ENCODE measurements at places on chromosomes 2 and 18.
A peak's percentile ranks its signal among the peaks of the same experiment; 100 is the strongest.

DNA sequence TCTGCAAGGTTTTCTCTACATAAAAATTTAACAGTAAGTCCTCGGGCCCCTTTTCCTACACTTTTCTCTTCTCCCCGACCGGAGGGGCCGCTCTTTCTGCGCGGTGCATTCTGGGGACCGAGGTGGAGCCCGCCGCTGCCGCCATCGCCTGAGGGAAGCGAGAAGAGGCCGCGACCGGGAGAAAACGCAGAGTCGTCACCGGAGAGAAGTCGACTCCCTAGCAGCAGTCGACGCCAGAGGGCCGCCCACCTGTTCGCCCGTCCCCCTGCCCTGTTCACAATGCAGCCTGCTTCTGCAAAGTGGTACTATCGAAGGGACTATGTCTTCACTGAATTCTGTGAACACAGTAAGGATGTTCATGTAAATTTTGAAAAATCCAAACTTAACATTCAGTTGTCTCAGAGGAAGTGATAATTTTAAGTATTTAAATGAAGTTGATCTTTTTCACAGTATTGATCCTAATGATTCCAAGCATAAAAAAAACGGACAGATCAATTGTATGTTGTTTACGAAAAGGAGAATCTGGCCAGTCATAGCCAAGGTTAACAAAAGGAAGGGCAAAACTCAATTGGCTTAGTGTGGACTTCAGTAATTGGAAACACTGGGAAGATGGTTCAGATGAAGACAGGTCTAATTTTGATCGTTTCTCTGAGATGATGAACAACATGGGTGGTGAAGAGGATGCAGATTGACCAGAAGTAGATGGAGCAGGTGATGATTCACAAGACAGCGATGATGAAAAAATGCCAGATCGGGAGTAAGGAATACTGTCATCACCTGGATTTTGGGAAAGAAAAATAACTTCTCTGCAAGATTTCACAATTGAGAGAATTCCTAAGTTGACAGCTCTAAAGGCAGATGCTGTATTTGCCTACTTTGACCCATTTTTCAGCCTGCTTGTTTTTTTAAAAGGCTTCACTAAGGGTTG lies 55.8 kb downstream of the ASXL2 start:
- peak; percentile 27 for DNase-seq

DNA sequence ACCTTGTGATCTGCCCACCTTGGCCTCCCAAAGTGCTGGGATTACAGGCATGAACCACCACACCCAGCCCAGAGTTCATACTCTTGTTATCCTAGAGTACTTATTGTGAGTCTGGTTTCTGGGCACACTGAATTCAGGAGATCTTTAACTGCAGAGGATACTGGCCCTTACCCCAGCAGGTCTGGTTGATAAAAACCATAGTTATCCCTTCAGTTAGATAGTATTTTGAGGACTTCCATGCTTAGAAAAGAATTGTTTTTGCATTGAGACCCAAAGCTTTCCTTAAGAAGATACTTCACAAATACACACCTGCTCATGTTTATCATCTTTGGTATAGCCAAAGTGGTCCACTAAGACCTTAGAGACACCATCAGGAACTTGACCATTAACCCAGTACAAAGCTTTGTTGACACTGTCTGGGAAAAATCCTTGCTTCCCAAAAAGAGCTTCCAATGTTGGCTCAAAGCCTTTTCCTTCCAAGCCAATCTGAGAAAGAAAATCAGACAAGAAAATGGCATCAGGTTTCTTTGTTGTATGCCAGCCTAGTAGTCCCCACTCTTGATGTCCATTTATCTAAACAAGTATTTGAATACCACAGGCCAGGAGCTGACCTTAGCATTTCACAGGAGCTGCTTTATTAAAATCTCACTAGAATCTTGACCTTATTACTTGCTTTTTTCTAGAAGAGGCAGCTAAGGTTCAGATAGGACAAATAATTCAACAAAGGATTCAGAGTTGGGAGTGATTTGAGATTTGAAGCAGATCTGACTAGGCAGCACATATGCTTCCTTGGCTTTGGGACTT lies 17.2 kb downstream of the APOB start:
- no peak for DNase-seq

DNA sequence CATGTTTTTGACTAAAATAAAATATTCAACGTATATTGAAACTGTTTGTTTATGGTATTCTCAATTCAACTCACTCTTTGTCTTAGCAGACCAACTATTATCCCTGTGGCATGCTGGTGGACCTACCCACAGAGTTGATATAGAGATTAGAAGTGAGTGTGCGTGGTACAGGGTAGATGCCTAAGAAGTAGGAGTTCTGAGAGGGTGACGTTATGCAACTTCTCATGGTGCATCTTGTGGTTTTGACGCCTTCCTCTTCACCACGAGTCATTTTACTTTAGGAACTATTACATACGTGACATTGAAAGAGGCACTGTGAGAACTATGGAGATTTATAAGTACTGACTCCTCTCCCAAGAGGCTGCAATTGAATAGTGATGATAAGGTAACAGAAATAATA lies 26.6 kb upstream of the NAPG start:
- DNase-seq = peak; percentile 81

DNA sequence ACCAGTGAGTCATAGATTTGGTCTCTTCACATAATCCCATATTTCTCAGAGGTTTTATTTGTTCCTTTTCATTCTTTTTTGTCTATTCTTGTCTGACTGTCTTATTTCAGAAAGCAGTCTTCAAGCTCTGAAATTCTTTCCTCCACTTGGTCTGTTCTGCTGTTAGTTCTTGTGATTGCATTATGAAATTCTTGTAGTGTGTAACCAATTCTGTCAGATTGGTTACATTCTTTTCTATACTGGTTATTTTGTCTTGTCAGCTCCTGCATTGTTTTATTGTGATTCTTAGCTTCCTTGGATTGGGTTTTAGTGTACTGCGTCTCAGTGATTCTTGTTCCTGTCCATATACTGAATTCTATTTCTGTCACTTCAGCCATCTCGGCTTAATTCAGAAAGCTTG lies 18.6 kb downstream of the EHBP1 start:
- DNase-seq = no peak

- DNase-seq = no peak
Measured at GRCh38 chr2:27290549-27290948, 8.3 kb downstream of the TRIM54 start.

DNA sequence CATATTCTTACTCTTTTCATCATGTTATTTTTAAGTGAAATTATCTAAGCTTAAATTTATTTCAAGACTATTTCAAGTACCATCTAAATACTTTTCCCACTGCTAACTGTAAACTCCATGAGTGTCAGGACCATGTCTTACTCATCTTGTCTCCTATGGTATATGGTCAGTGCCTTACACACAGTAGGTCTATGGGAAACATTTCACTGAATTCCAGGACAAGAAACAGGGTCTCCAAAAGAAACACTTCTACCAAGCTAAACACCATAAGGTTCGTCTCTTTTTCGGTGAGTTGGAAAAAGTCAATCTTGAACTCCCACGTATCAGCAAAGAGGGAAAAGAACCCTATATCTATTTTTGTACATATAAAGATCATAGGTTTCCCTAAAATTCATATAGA lies 6.5 kb downstream of the SUCLG1 start:
- DNase-seq = no peak

DNA sequence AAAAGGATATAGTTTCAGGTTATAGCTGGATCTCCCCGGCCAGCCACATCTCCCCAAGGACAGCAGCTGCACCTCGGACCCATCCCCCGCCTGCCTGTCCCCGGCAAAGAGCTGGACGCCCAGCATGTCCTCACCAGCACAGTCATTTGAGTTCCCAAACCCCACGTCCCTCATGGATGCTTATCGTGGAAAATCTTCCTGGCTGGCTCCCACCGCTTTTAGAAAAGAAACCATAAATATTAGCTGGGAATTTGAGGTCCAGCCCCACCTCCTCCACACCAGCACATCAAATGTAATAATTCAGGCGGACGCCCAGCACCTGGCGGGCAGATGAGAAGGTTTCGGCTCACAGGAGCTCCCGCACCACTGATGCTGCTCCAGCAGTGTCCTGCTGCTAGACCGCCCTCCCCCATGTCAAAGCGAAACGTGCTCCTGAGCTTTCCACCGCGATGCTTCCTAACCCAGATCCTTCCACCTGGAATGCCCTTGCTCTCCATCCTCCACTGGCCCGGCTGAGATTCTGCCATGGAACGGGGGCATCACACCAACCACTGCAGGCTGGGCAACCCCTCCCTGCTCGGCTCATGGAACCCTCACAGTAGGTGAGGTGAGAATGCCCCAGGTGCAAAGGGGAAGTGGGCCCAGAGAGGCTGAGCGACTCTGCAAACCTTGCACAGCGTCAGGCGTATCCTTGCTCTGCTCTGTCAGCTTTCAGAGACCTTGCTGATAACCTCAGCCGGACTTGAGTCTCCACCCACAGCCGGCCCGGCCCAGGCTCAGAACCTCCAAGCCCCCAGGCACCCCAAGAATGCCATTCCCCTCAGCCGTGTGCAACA lies 71.5 kb upstream of the GPC1 start:
- no peak for DNase-seq

DNA sequence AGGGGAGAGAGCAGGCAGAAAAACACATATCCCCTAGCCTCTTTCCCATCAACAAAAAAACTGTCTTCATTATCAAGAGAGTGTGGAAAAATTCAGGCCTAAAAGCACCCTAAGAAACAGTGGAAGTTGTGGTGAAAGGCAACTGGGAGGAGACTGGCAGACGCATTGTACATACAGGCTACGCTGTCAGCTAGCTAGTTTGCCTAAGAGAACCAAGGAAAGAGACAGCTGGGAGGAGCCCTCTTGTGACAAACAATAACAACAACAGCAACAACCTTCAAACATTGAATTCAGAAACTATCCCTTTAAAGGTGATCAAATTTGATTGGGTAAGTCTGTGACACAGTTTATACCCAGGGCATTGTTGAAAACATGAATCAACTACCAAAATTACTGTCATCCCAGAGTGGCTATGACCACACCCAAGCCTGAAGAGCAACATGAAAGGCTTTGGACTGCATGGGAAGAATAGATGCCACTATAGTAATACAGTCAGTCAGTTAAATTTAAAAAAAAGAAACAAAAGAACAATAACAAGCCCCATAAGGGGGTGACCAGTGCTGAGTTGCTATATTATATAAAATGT lies 88.9 kb upstream of the CRIM1 start:
- no peak for DNase-seq

- peak; percentile 17 for DNase-seq
Measured at GRCh38 chr2:199659207-199659606, 191.8 kb downstream of the FTCDNL1 start.

DNA sequence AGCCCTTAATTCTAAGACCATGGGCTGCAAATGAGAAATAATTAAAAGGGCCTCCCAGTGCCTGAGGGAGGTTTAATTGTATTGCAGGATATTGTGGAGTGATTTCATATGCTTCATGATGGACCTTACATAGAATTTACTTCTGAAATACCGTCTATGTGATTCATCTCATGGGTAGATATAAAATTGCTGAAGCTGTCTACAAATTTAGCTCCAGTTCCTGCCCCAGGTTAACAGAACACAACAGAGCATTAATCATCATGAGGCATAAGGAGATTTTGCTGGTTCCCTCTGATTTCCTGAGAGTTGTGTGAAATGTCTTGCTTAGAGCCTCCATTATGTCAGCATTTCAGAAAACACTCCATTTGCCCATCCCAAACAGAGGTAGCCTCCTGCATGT lies 770 bp downstream of the UPP2 start:
- DNase-seq = no peak

DNA sequence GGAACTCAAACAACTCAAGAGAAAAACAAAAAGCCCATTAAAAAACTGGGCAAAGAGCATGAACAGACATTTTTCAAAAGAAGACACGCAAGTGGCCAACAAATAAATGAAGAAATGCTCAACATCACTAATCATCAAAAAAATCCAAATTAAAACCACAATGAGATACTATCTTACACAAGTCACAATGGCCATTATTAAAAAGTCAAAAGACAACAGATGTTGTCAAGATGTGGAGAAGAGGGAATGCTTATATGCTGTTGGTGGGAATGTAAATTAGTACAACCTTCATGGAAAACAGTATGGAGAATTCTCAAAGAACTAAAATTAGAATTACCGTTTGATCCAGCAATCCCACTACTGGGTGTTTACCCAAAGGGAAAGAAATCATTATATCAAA lies 15.1 kb downstream of the LMAN1 start:
- DNase-seq = no peak

GRCh38 chr2:60508339-60508917 lies 45.0 kb downstream of the BCL11A start:
- no peak for DNase-seq

All from suppressor macrophage treated with lipopolysaccharide for 4 hours (primary cell).